GM03348 (cell line): ENCODE measurements at places on chromosomes 7 and 10.

DNA sequence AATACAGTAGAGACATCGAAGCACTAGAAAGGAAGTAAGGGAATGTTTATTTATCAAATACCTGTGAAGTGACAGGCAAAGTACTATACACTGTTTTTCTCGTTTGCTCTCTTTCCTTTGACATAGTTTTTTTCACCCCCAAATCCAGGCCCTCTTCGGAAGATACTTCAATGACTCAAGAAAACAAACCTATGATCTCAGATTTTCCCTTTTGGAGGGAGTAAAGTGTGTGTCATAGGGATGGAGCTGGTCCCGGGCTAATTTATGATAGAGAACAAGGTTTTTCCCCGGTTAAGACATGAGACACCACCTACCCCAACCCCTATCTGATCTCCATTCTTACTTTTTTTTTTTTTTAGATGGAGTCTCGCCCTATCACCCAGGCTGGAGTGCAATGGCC is 61.7 kb downstream of the MAP3K8 start:
- DNase-seq = no peak

GRCh38 chr7:69411466-69411865 is 186.8 kb upstream of the AUTS2 start:
- no peak for DNase-seq

- DNase-seq = peak; percentile 33
Measured at GRCh38 chr7:20310963-20311742, 19.5 kb upstream of the ITGB8 start.

GRCh38 chr7:3969286-3969685 is 668.2 kb downstream of the SDK1 start:
- DNase-seq = no peak

- no peak for DNase-seq
Measured at GRCh38 chr7:156629873-156630272, 10.7 kb upstream of the RNF32 start.

DNA sequence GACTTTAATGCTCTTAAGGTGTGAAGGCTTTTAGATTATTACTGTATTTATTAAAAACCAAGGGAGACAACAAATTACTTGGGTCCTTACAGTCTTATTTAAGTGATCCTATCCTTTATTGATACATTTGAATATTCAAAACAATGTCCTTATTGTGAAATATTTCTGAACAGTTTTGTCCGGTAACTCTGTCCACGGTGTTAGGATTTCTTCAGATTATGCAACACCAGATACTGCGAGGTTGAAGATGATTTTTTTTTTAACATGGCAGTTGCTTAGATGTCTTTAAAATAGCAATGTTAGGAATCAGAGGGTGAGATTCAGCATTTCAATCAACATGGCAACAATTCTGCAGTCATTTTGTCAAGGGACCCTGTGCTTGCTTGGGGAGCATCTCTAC is 176.5 kb downstream of the CSTF2T start:
- DNase-seq = no peak

GRCh38 chr10:77251297-77252013 is 386.2 kb downstream of the KCNMA1 start:
- peak; percentile 45 for DNase-seq

- no peak for DNase-seq
Measured at GRCh38 chr7:155851892-155852291, 39.6 kb upstream of the SHH start.

DNA sequence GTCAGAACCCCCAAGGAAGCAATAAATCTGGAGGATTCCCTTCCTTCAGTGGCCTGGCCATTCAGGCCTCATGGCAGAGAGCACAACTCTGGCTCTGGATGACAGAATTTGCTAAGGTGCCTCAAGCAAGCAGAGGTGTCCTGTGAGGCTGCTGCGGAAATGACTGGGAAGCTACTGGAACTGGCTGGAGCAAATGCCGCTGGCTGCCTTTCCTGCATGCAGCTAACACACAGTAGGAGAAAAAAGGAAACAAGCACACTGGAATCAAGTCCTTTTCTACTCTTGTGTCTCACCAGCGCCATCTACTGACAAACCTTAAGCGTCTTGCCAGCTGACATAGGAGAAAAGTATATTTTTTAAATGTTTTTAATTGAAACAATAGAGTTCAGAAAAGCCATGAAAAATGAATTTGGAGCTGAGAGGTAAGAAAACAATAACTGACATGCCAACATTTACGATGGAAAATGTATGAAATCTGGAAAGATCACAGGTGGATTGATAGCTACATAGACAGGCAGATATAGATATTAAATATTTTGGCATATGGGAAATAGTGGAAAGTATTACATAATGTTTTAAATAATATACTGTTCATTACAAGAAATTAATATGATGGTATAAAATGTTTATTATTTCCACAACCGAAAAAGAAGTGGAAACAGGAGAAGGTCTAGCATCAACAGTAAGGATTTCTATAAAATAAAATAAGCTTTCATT is 951.6 kb downstream of the ANKRD7 start:
- peak; percentile 35 for DNase-seq

DNA sequence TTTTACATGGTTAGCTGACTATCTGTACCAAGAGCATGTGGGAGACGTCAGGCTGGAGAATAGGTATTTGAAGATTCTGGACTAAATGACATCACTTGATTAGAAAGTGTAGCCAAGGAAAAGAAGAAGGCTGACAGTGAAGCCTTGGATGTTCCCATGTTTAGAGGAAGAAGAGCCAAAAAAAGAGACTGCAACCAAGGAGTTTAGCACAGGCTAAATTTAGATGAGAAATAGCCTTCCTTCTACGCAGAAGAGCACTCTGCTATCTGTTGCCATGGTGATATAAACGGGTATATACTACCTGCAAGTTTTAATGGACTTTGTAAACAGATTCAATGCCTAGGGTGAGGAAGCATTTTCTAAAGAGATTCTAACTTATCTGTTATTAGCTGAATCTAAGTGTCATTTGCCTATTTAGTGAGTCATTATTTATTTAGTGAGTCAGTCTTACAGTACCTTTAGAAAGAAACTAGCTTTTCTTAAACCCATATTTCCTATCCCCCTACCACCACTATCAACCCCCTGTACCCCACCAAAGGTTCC is 69.8 kb downstream of the CDK6 start:
- no peak for DNase-seq

DNA sequence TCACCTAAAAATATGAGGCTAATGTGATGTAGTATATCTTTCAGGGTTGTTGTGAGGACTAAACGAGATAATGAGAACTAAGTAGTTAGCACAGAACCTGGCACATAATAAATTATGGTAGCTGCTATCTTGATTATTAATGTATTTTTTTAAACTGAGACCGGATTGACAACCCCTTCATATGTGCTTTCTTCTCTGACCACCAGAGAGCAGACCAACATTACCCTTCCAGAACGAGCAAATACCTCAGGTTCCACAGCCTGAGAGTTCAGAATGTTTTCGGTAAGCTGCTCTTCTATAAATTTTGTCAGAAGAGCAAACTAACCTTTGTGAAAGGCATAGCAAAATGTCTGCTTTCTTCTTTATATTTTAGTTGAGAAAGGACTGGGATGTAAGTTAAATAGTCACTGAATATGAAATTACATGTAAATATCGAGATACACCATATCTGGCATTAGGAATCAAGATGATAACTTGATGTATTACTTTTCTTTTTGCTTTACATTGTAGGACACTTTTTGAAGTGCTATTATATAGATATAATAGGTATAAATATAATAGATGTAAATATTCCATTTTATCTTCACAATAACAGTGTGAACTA is 13.6 kb upstream of the BPGM start:
- no peak for DNase-seq

DNA sequence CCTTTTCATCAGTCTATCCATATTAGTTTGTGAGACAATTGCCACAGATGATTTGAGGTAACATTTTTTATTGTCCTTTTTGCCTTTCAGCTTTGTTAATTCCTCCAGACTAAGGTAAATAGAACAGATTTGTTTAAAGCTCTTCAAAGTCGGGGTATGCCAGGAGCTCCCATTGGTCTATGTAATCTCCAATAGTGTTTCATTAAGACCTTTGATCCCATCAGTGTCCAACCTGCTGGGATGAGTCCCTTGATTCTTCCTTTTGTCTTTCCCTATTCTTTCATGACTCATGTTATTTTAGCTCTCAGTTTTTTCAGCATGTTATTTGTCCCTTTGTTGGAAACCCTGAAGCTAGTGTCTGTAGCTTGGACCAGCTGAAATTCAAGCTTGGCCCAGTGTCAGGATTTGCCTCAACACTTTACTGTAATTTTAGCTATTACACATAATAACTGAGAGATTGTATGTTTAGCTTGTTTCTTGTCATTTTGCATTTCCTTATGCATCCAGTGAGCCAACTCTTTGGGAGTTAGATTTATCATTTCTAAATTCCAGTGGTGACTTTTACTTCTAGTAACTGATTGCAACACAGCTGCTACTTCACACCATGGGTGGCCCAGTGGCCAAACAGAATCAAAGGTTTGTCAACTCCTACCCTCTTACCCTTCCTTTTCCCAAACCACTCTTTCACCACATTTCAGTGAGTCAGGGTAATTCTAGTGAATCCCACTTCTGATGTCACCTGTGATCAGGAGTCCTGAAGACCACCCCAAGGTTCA is 15.3 kb downstream of the AGBL3 start:
- no peak for DNase-seq

DNA sequence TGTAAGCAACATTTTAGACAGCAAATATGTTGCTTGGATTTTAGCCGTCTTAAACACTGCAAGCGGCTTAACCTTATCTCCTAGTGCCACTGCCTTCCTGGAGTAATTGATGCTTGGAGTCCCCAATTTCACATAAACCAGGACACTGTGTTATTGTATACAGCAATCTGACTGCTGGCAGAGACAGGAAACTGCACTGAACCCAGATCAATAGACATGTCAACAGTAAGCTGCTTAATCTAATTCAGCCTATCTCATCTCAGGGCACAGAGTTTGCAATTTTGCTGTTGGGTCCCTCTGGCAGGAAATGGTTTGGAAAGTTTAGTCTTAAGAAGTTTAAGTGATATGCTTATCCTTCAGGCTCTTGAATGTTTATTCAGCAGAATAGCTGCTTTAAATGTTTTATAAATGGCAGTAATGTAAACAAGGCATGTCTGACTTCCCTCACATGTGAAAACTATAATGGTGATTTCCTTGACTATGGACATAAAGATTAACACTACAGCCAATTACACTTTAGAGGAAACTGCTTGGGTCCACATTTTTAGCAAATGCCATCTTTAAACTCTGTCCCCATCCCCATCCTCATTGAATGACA is 598.6 kb downstream of the PARD3 start:
- no peak for DNase-seq

DNA sequence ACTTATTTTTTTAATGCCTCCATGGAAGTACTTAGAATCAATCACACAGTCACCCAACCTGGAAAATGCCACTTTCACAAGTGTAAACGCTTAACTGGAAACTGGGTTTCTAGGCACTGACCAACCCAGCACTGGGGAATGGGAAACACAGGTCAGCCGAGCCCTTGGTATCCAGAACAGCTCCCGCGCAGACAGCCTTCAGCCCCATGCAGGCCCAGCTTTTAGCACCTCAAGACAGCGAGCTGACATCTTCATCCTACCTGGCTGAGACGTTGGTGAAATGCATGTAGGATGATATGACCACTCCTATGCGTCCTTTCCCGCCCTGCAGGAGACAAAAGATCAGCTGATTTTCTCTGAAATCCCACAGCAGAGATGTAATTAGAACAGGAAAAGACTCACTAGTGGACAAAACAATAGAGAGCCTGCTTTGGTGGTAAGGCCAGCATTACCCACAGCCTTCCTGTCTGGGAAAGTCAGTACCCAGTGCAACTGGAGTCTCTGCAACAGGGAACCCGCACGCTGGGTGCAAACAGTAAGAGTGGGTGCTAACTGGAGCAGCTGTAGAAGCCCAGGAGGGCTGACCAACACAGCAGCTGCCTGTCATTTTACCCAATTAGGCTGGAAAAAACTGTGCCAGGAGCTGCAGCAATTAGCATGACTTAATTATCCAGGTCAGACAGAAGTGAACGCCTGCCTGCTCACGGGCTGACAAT is 153.7 kb downstream of the TNS3 start:
- DNase-seq = no peak

DNA sequence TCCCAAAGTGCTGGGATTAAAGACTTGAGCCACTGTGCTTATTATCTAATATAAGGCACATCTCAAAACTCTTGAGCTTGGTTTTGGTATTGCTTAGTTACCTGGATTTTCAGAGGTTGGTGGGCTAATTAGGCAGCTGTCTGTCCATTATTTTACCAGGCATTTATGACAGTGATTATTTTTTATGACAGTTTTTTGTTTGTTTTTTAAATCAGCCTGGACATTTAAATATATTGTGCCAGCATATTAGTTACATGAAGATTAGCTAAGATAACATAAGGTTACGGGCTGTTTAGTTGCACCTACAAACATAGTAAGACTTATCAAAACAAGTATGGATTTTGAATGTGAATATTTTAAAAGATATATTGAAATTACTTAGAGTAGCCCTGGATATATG is 2.6 kb upstream of the ZRANB1 start:
- no peak for DNase-seq

DNA sequence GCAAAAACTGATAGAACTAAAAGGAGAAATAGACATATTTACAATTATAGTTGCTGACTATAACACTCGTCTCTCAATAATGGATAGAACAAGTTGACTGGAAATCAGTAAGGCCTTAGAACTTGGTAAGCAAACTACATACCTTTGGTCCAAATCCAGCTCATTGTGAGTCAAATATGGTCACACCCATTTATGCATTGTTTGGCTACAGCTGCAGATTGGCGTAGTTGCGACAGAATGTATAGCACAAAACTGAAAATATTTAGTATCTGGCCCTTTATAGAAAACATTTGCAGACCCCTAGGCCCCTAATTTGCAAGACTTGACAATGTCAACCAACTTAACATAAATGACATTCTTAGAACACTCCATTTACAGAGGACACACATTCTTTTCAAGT is 103.6 kb upstream of the EGR2 start:
- DNase-seq = no peak

DNA sequence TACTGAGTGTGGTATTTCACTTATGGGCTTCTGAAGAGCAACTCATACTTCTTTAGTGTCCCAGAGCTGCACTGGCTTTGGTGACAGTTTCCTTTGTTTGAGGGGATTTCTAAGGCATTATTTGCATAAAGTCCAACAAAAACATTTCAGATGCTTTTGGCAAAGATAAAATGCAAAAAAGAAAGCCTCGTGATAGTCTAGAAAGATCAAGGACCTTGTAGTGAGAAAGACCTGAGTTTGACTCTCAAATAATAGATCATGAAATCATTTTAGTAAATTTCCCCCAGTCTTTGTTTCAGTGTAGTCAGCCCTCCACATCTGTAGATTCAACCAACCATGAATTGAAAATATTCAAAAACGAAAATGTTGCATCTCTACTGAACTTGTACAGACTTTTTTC is 107.4 kb downstream of the EEPD1 start:
- no peak for DNase-seq

GRCh38 chr7:85062651-85063050 is 124.2 kb downstream of the SEMA3D start:
- DNase-seq = no peak
